Activated CD4-positive, alpha-beta T cell treated with anti-CD3 and anti-CD28 coated beads, Interleukin-2, amount 10 ng/mL, durations not matched to agents 7 days and 5 days (primary cell): ENCODE measurements at places on chromosomes 1 and 21.

DNA sequence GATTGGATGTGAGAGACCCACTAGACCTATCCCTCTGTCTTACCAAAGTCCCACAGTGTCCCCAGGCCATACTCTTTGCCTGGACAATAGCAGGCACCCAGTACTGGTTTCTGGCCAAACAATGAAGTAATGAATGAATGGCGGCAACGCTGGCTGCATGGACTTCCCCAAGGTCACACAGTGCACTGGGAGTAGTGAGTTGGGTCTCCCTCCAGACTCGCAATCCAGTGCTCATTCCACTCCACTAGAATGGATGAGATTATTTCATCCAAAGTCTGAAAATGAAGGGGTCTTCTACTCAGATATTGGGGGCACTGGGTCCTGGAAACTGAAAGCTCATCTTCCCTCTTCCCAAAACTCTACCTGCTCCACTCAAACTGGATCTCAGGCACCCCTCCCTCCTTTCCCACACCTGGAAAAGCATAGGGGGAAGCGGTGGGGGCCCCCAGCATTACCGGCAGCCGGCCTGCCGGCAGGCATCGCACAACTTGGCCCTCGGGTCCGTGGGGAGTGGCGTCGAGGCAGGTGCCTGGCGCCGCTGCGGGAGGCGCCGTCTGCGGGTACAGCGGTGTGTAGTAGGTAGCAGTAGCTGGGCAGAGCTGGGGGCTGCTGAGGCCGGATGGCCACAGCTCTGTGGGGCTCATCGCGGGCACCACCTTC is 816 bp downstream of the E2F2 start:
- DNase-seq, result peak; percentile 45

DNA sequence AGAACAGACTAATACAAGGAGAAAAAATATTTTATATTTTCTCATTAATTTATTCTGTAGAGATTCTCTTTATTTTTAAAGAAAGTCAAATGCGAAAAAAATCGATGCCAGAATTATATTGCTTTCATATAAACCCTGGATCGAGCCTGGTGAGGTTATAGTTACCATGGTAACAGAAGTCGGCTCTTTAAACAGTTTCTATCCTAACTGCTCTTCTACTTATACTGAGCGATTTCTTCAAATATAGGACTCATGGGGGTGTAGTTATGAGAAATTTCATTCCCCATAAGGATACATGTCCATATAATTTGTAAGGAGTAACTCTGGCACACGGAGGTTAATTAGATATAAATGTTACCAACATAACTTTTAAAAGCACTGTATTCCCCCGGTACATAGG is 973.5 kb upstream of the NCAM2 start:
- DNase-seq, result no peak

GRCh38 chr21:16162953-16163352 is 433.2 kb downstream of the USP25 start:
- no peak for DNase-seq

- DNase-seq, result no peak
These were observed 65.2 kb upstream of the VAMP3 start for GRCh38 chr1:7705908-7706216.

GRCh38 chr1:63359561-63359960 is 7.9 kb upstream of the ALG6 start:
- DNase-seq, result no peak

DNA sequence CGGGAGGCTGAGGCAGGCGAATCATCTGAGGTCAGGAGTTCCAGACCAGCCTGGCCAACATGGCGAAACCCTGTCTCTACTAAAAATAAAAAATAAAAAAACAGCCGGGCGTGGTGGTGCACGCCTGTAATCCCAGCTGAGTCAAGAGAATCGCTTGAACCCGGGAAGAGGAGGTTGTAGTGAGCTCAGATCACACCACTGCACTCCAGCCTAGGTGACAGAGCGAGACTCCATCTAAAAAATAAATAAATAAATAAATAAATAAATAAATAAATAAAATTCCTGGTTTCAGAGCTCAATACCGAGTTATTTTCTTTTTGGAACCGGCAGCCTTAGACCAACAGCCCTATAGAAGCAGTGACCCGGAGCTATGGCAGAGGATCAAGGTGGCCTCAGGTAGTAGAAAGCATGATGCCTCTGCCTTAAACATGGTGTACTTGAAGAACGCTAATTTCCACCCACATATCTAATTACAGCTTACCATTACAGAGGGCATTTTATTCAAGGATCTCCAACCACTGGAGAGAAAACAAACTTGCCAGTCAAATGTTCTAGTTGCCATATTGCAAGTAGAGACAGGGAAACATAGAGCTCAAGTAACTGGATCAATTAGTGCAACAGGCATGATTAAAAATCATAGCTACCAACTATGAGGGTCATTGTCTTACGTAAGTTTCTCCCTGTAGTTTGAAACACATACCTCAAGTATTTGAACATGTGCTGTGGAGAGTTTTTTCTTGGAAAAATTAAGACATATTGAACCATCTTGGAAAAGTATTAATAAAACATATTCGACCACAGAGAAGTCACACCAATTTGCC is 2.0 kb upstream of the ENAH start:
- DNase-seq, result no peak

- DNase-seq, result no peak
These were observed 343.5 kb downstream of the PBX1 start for GRCh38 chr1:164902491-164902890.

DNA sequence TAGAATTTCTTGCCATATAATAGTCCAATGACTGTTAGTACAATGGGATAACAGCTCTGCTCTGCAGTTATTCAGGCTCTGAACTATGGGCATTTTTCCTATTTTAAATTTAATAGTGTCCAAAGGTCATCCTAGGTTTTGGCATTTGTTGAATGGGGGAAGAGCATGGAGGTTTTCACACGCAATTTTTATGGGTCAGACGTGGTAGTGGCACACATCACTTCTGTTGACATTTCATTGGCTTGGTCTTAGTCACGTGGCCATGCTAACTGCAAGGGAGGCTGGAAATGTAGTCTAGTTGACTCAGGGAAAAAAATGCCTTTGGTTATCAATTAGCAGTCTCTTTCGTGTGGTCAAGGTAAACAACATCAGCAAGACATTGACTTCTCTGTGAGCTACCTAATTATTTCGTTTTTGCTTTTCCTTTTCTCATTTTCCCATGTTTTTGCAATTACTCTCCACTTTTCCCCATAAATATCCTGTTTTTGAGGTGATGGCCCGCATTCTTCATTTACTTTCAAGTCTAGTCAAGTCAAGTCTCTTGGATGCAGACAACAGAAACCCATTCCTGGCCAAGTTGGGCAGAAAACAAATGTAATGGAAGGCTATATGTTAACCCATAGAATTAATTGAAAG is 82.8 kb downstream of the DYRK1A start:
- DNase-seq, result no peak

DNA sequence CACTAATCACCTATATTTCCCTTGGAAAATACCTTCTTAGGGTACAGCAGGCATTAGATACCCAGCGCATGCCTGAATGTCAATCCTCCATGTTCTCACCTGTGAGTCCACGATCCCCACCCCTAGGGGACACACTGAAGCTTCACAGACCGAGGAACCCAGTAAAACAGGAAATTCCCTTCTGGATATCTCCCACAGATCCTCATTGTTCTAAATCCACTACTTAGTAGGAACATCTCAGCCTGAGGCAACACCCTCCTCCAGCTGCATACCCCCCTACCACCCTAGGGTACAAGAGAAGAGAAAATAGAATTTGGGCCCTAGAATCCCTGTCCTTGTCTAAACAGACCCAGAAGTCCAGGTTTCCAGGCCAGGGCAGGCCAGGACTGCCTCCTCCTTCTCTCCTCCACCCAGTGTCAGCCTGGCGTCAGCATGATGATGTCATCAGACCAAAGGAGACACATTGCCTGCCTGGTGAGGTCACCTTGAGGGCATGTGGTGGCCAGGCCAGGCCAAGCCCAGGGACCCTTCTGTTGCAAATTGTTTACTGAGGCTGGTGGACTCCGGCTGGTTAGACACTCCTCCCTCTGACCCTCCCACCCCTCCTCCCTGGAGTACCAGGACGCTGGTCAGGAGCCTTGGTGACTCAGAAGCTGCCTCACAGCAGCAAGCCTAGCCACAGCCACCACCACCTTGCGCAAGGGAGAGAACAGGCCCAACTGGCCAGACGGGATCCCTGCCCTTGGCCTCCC is 6.2 kb downstream of the NECTIN4 start:
- no peak for DNase-seq
